ENCODE measurements at places on chromosomes 11 and 22.

GRCh38 chr11:131111775-131112174, 195.5 kb upstream of the SNX19 start:
- DNase-seq: no peak

- no peak for DNase-seq
These were observed 5.3 kb downstream of the FXYD6 start for GRCh38 chr11:117871160-117871559.

DNA sequence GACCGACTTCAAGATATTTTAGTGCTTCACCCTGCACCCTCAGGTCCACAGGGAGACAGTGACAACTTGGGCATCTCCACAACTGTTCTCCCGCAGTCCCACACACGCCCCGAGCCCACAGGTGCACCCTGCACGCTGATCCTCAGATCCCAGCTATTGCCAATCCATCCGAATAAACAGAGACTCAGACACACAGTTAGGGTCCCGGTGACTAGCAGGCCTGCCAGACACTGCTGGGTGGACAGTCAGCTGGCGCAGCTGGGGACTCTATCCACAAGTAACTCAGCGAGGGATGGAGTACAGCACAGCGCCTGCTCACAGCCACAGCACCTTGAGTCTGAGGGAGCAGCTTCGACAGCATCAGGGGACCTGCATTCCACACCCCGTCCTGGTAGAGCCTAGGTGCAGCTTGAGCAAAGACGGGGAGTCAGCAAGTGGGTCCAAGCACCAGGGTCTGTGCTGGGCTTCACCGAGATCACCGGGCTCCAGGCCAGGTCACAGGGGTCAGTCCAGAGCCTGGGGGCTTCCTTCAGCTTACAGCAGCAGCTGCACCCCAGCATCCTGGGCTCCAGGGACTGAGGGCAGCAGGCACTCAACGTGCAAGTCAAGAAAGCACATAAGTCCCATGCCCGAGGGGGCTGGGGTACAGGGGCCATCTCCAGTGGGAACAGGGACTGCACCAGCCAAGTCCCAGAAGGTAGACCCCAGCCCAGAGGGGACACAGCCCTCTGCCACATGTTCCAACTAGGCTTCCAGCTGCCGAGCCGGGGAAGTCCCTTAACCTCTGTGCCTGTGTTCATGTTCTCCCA, 7.6 kb downstream of the RPL3 start:
- DNase-seq: no peak

GRCh38 chr22:31526270-31526669, 29.9 kb downstream of the SFI1 start:
- DNase-seq: no peak

GRCh38 chr11:2458321-2458720, 13.5 kb downstream of the KCNQ1 start:
- no peak for DNase-seq

DNA sequence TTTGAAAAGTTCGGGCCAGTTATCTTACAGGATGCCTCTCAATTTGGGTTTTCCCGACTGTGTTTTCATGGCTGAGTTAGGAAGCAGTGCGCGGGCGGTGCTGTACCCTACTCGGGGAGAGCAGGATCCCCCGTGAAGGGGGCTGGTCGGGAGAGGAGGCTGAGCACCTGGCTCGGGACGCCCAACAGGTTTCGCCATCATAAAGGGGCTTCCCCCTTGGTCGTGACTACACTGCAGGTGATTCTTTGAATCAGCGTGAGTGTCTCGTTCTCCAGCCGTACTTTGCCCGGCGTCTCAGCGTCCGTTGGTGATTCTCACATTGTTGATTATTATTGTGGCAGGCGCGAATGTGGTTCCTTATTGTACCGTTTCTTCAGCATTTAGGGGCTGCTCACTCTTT, 46.6 kb downstream of the ST14 start:
- DNase-seq: no peak

DNA sequence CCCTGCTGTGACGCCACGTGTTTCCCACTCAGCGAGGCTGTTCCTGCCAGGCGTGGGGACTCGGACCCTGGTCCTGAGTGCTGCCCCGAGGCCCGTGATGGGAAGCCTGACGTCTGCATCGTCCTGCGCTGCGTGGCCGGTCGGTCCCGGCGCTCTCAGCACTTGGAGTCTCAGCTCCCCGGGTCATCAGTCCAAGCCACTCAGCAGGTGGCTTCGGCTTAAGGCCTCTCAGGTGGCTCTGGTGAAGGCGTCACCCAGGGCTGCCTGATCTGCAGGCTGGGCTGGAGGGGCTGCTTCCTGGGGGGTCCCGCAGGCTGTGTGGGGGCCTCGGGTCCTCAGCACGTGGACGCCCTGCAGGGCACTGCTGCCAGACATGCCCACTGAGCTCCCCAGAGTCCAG, 35.3 kb downstream of the BRSK2 start:
- no peak for DNase-seq

- no peak for DNase-seq
These were observed 2.8 kb upstream of the AMPD3 start for GRCh38 chr11:10452211-10452767.

DNA sequence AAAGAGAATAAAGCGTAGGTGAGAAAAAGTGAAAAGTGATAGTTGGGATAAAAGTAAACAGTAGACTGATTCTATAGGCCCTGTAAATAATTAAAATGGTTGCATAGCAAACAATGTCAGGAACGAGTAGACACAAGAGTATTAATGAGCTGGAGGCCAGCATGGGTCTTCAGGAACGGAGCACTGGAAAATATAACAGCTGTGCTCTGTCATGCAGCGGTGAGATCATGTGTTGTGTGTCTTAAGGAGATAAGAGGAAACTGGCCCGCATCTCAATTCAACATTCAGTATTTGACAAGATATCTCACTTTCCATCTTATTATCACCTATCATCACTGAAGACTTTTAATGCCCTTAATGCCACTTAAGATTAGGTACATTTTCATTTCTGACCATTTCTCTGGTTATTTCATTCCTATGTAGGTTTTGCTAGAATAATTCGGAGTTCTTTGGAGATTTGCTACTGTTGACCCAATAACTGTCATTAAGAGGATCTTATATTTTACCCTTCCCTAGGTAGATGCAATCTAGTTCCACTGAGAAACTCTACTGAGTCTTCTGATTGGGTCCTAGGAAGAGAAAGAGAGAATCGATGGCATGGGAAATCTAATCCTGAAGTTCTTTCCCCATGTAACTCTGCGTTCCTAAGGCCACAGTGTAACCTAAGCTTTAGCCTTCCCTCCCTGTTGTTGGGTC, 35.5 kb upstream of the VWA5A start:
- DNase-seq: no peak

All from GM19239 (cell line).